ENCODE measurements at places on chromosomes 3 and 15.

DNA sequence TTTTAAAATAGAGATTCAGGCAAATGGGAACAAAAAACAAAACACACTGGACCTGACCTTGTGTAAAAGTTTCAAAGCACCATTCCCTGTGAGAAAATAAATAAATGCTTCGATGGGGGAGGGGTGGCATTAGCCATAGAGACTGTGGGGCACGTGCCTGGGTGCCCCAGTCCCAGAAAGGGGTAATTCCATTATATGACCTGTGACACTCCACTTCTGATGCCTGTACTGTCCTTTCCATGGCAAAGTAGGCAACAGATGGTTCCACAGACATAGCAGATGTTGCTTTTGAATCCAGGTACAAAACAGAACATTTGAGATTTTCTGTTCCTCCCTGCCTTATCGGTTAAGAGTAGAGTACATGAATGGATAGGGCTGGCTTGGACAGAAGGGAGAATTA is 3.9 kb downstream of the PHLDB2 start:
- no peak for DNase-seq

- no peak for DNase-seq
Observed at GRCh38 chr3:173531602-173532001, 134.1 kb downstream of the NLGN1 start.

GRCh38 chr15:68696414-68697363 is 117.9 kb downstream of the CORO2B start:
- DNase-seq = no peak

DNA sequence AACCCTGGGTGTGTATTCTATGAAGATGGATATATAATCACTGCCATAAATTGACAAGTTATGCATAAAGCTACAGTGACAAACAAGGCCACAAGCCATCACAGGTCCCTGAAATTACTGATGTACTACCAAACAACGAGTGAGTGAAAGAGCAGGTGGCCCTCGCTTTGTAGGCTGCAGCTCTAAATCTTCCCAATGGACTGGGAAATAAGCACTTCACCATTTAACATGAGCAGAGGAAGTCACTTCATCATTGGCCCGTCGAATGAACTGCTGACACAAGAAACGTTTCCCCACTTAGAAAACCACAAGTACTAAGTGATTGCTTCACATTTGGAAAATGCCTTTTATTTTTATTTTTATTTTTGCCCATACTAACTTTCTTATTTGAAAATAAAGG is 218.0 kb downstream of the ZNF385D start:
- no peak for DNase-seq

DNA sequence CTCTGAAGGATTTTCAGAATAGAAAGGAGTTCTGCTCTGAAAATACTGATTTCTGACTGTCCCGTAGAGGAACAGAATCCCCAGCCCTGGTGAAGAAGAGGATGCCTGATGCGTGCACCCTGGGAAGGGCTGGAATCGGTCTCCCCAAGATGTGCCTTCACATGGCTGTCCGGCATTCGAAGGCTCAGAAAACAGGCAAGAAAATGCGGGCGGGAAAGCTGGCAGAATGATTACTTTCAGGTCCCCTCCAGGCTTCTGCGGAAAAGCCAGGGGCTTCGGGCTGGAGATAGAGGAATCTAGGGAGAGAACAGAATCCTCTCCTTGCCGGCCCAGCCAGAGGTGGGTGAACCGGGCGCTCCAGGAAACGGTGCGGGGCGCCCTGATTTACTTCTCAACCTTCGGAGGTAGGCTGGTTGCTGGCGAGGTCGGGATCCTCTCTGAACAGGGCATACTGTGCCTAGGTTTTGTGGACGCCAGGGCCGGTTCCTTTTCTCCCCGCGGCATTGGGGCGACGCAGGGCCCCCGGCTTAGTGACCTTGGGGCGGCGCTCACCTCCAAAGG is 2.5 kb downstream of the FOXL2NB start:
- no peak for DNase-seq

- no peak for DNase-seq
Observed at GRCh38 chr3:81513591-81513990, 247.9 kb downstream of the GBE1 start.

DNA sequence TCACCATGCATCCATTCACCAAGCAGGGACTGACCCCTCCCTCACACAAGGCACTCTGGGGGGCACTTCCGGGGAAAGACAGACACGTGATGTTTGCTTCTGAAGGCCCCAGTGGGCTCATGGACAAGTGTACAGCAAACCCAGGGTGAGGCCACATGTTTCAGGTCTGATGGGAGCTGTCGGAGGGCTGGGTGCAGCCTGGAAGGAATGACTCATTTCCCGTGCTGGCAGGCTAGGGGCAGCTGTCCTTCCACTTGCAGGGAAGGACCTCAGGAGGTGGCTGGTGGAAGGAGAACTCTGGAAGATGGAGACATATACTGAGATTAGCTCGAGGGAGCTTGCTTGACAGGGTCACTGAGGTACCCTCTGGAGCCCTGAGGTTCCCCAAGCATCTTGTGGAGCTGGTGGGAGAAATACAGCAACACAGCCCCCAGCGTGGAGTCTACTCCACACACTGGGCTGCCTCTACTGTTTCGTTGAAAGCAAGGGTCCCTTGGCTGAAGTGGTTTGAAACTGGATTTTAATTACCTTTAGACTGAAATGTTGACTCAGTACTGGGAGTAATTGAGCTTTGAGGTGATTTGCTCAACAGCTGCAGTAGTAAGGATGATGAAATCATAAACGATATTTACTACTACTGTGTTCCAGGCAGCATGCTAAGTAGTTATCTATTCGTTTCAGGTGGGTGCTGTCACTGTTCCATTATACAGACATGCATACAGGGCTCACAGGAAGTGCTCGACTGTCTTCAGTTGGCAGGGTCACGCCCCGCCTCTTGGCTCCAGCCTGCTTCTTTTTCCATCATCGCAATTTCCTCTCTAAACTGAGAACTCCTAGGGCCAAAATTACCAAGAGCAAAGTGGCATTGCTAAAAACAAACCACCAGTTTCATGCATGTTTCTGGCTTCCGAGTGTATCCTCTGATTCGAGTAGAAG is 230.4 kb downstream of the ADAMTS17 start:
- no peak for DNase-seq

DNA sequence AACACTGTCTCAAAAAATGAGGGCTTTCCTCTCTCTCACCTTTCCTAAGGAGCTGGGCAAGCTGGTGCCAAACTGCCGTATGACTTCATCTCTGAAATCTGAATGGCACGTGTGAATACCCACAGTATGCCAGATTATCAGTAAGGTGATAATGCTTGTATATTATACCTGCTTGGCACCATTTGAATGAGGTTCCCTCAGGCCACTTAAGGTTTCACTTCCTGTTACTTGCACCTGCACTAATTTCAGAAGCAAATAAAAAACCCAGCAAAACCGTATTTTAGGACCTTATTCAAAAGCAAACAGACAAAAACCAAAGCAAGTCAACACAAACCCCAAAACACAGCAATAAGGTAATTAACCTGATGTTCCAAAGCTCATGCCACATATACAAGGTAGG is 19.7 kb downstream of the FOXP1 start:
- DNase-seq = no peak

DNA sequence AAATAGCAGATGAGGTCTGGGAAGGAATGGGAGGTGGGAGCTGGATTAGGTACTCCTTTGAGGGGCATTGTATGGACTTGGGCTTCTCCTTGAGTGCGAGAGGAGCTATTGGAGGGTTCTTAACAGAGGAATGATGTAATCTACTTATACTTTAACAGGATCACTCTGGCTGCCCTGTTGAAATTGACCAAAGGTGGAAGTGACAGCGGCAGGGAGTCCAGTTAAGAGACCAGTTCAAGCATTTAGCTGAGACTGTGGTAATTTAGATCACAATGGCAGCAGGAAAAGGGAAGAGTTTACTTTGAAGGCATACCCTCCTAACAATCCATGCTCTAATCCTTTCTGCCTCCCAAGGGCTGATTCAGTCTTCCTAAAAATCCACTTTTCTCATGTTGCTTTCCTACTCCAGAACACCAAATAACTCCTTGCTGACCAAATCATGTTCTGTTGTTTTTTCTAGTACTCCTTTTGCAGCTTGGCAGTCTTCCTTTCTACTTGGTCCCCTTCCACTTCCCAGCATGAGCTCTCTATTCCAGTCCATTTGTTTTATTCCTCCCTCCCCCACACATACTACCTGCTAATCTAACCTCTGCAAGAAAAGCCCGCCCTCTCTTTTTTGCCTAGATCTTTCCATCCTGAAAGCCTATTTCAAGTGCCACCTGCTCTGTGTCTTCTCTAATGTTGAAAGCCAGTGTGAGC is 139.4 kb downstream of the NECTIN3 start:
- DNase-seq = no peak

- no peak for DNase-seq
Observed at GRCh38 chr3:107796791-107797190, 274.0 kb downstream of the BBX start.

GRCh38 chr3:41207355-41207754 is 8.1 kb downstream of the CTNNB1 start:
- no peak for DNase-seq

- DNase-seq = no peak
Observed at GRCh38 chr3:191415566-191415965, 45.4 kb upstream of the PYDC2 start.

GRCh38 chr15:80465626-80466005 is 61.4 kb downstream of the ARNT2 start:
- DNase-seq = no peak

GRCh38 chr15:58684036-58684710 is 65.3 kb downstream of the ADAM10 start:
- DNase-seq = no peak

- no peak for DNase-seq
Observed at GRCh38 chr3:38582316-38582715, 67.2 kb downstream of the SCN5A start.

DNA sequence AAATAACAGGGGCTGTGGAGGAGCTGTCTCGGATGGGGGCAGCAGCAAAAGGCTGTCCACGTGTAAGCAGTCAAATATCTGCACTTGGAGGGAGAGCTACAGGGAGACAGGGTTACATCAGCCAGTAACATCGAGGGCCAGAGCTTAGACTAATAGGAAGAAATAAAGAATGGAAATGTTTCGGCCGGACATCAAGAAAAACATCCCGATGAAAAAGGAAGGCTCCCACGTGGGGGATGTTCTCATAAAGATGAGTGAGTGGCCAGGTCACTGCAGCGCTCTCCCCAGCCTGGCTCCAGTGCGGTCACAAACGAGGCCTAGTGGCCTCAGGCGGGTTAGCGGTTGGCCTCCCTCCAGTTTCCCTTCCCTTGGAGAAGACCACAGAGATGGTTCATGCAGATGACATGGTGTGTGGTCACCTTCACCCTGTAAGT is 56.1 kb upstream of the WNT5A start:
- DNase-seq = no peak

DNA sequence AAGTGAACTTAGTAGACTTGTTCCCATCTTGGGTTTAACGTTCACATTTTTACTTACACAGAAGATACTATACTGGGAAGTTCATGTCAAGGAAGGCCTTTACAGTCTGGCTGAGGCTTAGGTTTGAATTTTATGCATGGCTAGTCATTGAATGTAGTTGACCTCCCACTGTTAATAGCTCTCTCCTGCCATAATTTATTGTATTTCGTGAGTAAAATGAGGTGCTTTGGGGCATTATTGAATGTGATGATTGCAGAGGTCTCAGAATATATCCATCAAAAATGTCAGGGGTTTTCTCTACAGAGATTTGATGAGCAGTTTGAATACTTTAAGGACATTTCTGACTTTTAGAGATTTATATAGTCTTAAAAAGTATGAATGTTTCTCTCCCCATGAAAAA is 356.6 kb upstream of the GRM7 start:
- DNase-seq = no peak

- no peak for DNase-seq
Observed at GRCh38 chr3:49529567-49529966, 24.7 kb upstream of the BSN start.

DNA sequence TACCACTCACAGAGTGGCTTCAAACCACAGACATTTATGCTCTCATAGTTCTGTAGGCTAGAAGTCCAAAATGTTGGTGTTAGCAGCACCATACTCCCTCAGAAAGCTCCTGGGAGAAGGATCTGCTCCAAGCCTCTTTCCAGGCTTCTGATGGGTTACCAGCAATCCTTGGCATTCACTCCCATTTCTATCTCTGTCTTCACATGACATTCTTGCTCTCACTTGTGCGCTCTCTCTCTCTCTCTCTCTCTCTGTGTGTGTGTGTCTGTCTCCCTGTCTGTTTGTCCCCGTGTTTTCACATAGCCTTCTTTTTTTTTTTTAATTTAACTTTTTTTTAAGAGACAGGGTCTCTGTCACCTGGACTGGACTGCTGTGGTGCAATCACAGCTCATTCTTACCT is 26.3 kb downstream of the CDAN1 start:
- DNase-seq = no peak

GRCh38 chr3:11529281-11529680 is 114.4 kb downstream of the VGLL4 start:
- no peak for DNase-seq

DNA sequence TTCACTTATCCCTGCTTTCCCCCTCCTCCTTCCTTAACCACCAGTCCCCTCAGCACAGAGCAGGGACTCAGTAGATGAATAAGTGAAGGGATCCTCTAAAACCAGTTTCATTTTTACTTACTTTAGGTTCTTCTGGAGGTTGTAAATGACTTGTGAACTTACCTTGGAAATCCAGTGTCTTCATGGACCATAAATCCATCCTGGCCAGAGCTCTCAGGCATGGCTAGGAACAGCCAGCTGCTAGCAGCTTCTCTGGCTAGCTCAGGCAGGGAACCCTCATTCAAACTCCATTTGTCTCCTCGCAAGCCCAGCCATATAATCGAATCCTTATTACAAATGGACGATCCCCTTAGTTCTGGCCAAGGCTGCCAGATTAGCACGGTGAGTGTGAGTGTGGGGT is 78.5 kb downstream of the LRTM1 start:
- DNase-seq = no peak

DNA sequence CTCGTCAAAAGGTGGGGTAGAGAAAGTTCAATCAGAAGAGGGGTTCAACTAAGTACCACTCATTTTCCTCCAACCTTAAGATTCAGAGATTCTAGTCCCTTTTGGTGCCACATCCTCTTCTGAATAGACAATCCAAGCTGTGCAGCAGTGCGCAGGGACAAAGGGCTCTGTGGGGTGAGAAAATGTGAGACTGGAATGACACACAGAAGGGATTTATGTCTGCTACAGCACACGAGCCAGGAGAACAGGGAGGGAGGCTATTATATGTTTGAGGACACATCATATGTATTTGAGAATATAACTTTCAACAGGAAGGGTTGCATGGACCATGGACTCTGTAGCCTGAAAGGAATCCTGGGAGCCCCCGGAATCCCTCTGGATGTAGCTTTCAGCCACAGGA is 33.0 kb downstream of the LSM3 start:
- no peak for DNase-seq

GRCh38 chr3:30189900-30190299 is 416.5 kb upstream of the TGFBR2 start:
- DNase-seq = no peak

DNA sequence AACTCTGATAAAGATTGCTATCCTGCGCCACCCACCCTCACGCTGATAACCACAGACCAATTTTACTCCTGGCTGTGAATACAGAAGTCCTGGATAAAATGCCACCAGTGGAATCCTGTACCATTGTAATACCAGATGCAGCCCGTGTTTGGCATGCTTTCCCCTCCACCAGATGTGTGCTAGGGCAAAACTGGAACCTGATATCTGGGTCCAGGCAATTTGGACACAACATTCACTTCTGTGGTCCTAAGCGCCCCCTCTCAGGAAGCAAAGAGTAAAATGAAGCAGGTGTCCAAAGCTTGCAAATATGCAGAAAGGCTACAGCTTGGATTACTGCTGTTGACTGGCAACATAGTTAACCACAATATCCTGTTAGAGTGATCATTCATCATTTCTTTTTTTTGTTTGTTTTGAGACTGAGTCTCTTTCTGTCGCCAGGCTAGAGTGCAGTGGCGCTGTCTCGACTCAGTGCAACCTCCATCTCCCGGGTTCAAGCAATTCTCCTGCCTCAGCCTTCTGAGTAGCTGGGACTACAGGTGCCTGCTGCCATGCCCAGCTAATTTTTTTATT is 32.8 kb downstream of the LOXL1 start:
- DNase-seq = peak; percentile 71

Data from HS-27A (cell line).